ENCODE measurements at places on chromosomes 7 and 10.

- DNase-seq = no peak
Observed at GRCh38 chr10:51759896-51760534, 60.6 kb upstream of the CSTF2T start.

- no peak for DNase-seq
Observed at GRCh38 chr7:991729-992656, 9.0 kb downstream of the CYP2W1 start.

DNA sequence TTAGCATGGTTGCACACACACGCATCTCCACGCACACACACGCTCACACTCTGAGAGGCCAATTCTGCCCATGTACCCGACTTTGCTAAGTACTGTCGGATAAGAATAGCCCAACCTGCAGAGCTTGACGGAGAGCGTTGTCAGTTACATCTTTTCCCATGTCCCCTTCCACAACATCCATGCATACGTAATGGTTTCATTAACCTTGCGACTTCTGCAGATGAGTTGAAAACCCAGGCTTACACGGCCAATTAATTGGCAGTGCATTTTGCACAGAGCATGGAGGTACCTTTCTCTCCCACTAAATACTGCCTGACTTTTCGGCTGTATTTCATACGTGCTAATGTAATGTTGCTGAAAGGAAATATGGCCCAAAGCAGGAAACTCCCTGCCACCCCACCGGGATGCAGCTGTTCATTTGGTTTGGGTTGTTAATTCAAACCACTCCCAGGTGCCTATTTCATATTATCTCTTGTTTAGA is 291.2 kb upstream of the HABP2 start:
- DNase-seq = no peak

DNA sequence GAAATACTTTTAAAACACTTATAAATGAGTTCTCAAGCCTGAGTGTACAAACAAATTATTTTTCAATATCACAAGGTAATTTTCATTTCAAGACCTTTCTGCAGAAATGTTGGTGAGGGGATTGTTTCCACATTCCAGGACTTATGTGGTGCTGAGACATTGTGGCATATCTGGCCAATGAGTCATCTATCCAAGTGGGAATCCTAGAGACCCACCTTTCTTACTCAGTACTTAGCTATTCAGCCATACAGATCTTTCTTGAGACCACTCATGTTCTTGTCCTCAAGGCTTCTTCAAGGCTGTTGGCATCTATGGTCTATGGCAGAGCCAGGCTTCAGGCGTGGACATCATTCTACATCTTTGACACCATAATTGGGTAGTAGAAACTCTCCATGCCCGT is 225.4 kb downstream of the DKK1 start:
- DNase-seq = peak; percentile 56

GRCh38 chr7:151542606-151543130 is 23.0 kb upstream of the RHEB start:
- DNase-seq = no peak

DNA sequence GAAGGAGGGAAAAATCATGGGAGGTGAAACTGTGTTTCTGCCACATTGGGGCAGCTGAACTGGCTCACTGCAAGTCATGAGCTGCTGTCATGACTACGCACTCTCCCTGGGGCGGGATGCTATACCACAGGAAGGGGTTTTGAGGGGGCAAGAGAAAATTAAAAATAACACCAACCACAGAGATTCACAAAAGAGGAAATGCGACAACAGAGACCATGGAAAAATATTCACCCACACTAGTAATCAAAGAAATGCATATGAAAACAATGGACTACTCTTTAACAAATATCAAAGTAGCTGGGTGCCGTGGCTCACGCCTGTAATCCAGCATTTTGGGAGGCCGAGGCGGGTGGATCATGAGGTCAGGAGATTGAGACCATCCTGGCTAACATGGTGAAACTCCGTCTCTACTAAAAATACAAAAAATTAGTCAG is 65.2 kb upstream of the TM9SF3 start:
- DNase-seq = no peak

DNA sequence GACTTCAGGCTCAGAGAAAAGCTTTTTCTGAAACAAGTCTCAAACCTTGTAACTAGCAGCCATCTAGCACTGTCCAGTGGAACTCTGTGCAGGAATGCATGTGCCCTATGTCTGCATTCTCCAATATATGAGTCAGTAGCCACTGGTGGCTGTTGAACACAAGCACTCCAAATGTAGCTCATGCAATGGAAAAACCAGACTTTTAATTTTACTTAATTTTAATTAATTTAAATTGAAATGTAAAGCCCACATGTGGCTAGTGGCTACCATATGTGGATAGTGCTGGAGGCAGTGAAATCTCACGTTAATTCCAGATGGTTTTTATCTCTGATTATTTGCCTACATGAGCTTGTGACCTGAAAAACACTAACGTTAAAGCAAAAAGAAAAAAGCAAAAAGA is 225.1 kb downstream of the GATA3 start:
- DNase-seq = peak; percentile 28

GRCh38 chr7:124263232-124263827 is 230.5 kb upstream of the TMEM229A start:
- peak; percentile 4 for DNase-seq

DNA sequence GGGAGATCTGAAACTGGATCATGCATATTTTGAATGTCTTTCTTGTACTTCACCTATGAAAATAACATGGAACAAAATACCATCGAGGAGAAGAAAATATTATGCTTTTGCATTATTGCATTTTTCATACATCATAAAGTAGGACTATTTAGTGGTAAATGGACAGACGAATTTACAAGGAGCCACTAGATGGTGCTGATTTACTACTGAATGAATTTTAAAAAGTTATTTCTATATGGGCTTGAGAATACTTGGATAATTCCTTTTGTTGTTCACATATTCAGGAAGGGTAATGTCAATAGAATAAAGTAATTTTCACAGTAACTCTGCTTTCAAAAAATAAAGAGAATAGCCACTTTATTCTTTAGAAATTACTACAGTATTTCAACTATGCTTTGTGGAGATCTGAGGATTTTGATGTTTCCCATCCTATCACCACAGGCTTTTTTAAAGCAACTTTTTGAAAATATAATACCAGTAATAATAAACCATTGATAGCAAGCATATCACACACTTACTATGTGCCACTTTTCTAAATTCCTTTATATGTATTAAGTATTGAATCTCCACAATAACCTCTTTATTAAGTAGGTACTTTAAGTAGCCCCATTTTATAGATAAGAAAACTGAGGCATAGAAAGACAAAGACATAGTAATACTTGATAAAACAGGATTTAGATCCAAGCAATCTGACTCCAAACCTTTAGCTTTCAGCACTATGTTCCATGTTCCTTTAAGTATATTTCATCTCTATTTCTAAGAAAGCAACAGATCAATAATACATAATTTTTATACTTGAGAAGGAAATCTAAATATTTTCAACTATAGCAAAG is 38.6 kb downstream of the NEBL start:
- peak; percentile 44 for DNase-seq

DNA sequence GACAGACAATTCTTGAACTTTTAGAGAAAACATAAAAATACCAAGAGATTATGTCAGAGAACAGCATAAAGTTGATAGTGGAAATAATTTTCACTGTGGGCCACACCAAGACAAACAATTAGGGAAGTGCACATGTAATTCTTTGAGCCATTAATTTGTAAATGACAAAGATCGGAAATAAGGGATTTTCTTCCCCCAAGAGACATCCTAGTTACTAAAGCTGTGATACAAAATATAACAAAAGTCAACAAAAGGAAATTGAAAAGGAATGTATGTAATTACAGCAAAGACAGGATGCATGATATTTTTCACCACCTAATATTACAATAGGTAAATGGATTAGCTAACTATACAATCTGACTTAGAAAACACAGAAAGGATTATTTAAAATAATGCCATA is 12.4 kb upstream of the LRRC72 start:
- DNase-seq = no peak
